ENCODE measurements at places on chromosomes 12 and 14. TPM values are rescaled to one million over a fixed set of nuclear protein-coding genes. Genes with fewer than 3 reads are reported as not detected.

The FAM186B gene
- 0.18 TPM for total RNA-seq

The IAPP gene
- total RNA-seq = not detected

The OTX2 gene
- total RNA-seq = not detected

The SRRM4 gene
- total RNA-seq = not detected
